HuH-7 (cell line): ENCODE measurements at places on chromosomes 11 and 22.

GRCh38 chr22:36536717-36537116 is 7.8 kb upstream of the EIF3D start:
- no peak for DNase-seq

- DNase-seq: no peak
Measured at GRCh38 chr11:64207256-64208085, 950 bp downstream of the FERMT3 start.

DNA sequence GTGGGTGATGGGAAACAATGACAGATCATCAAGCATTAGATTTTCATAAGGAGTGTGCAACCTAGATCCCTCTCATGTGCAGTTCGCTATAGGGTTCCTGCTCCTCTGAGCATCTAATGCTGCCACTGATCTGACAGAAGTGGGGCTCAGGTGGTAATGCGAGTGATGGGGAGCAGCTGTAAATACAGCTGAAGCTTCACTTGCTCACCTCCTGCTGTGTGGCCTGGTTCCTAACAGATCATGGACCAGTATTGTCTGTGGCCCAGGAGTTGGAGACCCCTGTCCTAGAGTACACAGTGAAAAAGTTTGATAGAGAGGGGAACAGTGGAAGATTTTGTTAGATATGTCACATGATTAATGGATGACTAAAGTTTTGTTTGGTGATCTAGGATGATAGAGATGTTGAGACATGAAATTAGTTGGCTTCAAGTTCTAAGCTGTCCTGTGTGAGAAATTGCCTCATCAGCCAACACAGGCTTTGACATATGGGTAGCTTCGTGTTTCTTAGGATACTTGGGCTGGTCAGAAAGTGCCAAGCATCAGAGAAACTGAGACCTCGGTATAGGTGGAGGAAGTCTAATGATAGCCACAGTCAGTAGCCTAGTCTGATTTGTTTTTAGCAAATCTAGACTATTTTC is 47.4 kb downstream of the ARHGEF12 start:
- DNase-seq: no peak

GRCh38 chr22:25197340-25197739 is 2.3 kb upstream of the CRYBB3 start:
- no peak for DNase-seq
